Mucosa of gallbladder (tissue), 1 donor: ENCODE measurements at places on chromosomes 2 and 18. TPM values are rescaled to one million over a fixed set of nuclear protein-coding genes. Genes with fewer than 3 reads are reported as not detected.

DNA sequence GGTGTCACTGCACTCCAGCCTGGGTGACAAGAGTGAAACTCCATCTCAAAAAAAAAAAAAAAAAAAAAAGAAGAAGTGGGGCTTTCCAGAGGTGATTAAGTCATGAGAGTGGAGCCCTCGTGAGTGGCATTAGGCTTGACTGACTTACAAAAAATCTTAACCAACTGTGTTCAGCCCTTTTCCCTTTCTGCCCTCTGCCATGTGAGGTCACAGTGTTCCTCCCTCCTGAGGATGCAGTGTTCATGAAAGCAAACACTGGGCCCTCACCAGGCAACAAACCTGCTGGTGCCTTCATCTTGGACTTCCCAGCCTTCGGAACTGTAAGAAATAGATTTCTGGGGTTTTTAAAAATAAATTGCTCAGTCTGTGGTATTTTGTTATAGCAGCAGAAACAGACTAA is 37.0 kb upstream of the METTL21A start:
- DNase-seq, result no peak

Gene GRHL1
- 7.2 TPM for total RNA-seq

- no peak for DNase-seq
Observed at GRCh38 chr2:176709149-176709951, 440.1 kb downstream of the MTX2 start.

DNA sequence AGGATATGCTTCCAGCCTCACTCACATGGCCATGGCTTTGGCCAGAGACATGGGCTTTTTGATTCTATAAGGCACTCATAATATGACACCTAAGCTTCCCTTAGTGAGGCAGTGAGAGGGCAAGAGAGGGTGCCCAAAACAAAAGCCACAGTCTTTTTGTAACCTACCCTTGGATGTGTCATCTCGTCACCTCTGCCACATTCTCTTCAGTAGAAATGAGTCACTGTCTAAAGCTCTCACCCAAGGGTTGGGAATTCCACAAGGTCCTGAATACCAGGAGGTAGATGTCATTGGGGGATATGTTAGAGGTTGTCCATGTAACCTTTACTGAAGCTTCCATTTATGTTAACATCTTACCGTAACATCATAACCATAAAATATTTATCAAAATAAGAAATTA is 108.4 kb downstream of the ALMS1 start:
- no peak for DNase-seq

Gene TUBB8B
- not detected for total RNA-seq

DNA sequence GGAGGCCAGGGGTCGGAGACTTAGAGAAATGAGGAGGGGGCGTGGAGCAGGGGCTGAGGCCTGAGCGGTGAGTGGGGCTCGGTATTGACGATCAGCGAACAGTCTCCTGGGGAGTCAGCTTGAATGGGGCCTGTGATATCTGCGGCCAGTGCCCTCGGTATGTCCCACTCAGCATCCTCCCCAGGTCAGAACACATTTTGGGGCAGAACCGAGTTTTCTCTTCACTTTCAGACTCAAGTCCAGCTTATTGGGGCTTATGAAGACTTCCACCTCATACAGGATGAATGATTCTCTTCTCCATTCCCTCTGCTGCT is 82.6 kb downstream of the RRM2 start:
- DNase-seq, result no peak

DNA sequence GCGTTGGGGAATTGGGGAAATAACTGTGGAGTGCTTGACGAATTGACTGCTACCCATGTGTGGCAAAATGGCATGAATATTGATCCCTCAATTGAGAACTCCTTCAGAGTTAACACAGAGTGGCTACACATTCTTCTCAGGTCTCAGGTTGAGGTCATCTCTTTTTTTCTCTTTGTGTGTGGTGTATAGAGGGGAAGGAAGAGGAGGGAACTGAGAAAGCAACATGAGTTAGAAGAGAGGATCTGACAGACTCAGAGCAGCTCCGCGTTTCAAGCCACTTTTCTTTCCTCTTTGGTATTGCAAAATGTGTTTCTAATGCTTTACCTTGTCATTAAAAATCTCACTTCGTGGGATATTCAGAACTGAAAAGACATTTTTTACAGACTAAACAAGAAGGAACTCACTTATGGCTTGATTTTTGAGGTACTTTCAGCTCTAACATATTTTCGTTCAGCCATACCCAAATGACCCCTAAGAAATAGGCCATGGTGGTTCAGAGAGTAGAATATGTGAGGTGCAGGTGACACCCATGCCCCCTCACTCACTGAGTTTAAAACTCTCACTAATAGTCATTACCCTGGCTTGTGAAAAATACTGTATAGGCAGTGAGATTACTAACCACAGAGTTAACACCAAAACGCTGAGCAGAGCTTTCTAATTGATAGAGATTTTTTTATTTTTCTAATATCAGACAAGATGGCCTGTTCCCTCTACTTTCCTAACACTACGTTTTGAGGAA is 22.5 kb downstream of the STAT4 start:
- no peak for DNase-seq

GRCh38 chr2:1846046-1847015 is 102.0 kb upstream of the PXDN start:
- no peak for DNase-seq

DNA sequence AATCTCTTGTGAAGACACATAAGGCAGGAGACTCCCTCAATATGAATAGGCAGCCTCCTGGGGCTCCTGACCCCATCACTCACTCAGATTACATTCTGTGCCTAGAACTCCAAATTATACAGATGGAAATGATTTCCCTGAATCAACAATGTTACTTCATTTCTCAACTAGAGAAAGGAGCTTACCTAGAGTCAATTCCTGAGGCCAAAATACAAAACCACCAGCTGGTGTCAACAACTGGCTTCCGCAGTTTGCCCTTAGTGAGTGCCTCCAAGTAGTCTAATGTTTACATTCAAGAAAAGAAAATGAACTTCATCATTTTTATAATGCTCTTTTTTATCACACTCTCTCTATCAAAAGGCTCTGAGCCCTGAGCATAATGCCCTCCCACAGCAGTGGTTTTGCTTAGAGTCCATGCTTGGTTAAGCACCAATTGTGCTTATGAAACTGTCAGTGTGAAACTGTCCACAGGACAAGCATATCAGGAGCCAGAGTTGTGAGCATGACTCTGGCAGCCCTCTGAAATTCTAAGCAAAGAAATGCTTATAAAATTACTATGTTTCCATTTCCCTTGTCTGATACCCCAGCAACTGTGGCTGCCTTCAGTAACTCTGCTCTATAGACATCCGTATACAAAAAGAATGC is 305.7 kb upstream of the PKDCC start:
- DNase-seq, result no peak

Gene RTP5
- total RNA-seq, result not detected

DNA sequence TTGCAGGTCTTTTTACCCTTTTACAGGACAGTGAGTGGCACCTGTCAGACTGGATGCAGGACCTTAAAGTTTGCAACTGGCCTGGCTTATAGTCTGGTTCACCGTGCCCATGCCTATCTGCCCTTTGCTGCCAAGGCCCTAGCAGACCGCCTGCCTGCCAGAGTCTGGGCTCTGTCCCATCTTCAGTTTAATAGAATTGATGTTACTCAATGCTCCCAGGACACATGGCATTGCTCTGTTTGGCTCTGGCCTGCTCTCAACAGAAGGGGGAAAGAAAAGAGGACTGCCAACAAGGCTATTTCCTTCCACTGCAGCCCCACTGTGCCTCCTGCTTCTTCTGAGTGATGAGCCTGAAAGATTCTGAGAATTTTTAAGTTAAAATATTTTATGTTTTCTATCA is 25.6 kb upstream of the TMEM178A start:
- DNase-seq, result no peak
